Stimulated activated CD4-positive, alpha-beta T cell treated with anti-CD3 and anti-CD28 coated beads, Interleukin-15, amount 100 ng/mL, for 24 hours (primary cell): ENCODE measurements at places on chromosomes 1 and 21.

GRCh38 chr1:65830306-65830705 is 37.6 kb downstream of the PDE4B start:
- no peak for DNase-seq

- DNase-seq, result no peak
Observed at GRCh38 chr1:85473390-85473789, 8.4 kb upstream of the DDAH1 start.

DNA sequence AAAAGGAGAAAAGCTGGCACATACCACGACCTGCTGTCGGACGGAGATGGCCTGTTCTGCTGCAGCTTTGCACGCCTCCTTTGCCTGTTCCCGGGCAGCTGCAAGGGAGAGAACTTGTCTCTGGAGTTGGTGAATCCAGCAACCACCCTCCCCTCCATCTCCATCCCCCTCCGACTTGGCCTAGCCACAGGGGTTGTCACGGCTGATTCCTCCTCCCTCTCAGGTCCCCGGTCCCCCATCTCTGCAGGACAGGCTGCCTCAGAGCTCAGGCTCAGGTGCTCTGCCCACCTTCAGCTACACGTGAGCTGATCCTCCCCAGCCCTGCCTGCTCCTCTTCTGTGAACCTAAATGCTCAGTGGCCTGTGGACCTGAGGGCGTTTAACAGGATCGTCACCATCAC is 11.1 kb upstream of the SRM start:
- no peak for DNase-seq

DNA sequence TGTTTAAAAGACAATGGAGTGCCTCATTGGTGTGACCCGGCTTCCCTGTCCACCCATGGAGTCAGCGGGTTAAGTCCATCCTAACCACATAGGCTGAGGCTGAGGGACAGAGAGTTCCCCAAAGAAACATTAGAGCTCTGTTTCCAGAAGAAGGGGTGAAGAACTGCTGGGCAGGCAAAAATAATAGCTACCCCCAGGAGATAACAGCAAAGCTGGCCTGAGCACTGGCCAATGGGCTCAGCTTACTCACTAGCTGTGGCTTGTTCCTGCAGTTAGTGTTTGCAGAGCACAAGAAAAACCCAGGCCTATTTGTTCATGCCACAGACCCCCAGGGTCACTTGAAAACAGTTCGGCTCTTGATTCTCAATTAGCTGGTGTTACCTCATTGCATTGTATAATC is 311.2 kb downstream of the NFIA start:
- no peak for DNase-seq

DNA sequence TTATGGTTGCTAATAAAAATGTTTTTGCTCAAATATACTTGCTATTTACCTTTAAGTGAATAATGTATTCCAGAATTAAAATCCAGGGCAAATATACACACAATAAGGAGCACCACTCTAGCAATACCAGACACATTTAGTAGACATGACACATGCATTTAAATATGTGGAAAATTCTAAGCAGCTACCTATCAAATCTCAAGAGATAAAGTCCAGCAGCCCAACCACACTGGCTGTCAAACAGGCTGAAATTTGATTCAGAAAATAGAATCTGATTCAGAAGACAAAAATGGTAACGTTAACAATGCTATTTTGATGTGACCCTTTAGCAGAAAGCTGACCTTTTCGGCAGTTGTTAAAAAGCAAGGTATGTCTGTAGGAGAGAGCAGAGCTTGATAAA is 42.3 kb downstream of the PLEKHO1 start:
- no peak for DNase-seq

- peak; percentile 72 for DNase-seq
Observed at GRCh38 chr1:223748773-223749733, 36.7 kb downstream of the CAPN2 start.

DNA sequence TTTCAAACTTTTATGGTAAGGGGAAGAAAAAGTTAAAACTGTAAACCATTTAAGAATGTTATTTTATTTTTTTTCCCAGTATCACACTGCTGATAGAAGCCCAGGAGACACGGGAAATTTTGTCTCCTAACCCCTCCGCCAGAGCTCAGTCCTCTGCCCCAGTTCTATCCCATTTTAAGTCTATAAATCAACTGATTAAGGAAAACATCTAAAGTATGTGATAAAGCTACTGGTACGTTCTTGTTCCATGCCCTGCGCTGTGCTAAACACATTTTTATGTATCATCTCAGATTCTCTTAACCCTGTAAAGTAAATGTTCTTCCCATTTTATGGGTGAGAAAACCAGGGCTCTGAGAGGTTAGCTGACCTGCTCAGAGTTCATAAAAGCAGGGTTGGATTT is 34.7 kb downstream of the NIPAL3 start:
- DNase-seq, result no peak

GRCh38 chr21:36927719-36928117 is 38.8 kb downstream of the HLCS start:
- DNase-seq, result peak; percentile 84

DNA sequence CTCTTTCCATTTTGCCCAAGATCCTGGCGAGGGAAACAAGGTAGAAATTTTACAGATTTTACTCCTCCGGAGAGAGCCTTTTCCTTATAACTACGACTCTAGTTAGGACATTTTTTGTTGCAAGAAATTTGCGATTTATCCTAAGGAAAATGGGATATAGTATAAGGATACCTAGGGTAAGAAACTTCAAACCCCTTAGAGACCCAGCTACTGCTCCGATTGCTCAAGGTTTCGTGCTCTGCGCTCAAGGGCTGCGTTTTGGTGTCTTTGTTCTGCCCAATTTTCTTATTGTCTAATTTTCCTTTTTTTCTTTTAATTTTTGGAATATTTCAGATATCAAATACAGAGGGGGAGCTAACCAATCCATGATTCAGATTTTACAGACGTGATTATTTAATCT is 1.5 kb downstream of the TTC3 start:
- no peak for DNase-seq

DNA sequence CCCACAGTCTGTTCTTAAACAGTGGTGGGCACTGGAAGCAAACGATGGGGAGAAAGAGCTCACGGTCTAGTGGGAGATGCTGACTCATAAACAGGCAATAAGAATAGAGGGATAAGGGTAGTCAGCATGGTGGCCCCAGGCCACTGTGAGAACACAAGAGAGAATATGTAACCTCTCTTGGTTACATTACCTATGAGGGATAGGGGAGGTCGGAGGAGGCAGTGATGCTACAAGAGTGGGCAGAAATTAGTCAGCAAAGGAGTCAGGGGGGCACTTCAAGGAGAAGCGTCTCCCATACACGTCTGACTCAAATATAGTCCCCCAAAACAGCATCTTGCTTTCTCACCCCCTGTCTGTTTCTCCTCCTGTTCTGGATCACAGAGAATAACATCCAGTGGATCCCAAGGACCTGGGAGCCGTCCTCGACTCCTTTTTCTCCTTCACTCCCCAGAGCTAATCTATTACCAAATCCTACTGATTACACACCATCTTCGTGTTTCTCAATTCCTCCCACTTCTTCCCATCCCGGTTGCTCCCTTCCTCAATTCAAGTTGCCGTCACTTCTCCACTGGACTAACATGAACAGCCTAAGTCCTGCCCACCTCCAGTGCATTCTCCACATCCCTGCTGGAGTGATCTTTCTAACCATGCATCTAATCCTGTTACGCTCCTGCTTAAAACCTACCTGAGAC is 2.1 kb downstream of the SLAMF8 start:
- no peak for DNase-seq

- no peak for DNase-seq
Observed at GRCh38 chr1:51600965-51601364, 15.9 kb upstream of the OSBPL9 start.

- DNase-seq, result no peak
Observed at GRCh38 chr1:36755303-36756230, 272.9 kb upstream of the CSF3R start.

GRCh38 chr21:14267076-14267475 is 51.1 kb downstream of the RBM11 start:
- no peak for DNase-seq

DNA sequence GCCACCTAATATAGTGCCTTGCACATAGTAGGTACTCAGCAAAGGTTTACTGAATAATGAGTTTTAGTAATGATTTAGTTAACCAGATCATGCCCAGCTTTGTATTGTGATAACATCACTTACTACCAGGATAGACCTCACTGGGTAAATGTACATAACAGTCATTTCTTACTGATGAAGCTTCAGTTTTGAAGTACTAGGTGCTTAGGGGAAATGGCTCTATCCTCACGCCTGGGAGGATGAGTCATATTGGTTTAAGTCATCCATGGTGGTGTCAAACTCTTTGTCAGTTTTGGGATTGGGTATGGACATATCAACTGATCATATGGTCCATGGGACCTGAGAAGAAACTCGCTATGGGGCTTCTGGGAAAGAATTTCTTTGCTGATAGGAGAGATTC is 90.6 kb upstream of the USP24 start:
- no peak for DNase-seq
